Testis (tissue), 5 donors: ENCODE measurements at places on chromosomes 4 and X. TPM values are rescaled to one million over a fixed set of nuclear protein-coding genes. Genes with fewer than 3 reads are reported as not detected.

Gene ATXN3L
- total RNA-seq = 1.2 TPM

- DNase-seq = no peak
Observed at GRCh38 chr4:42713391-42713790, 56.5 kb upstream of the ATP8A1 start.

DNA sequence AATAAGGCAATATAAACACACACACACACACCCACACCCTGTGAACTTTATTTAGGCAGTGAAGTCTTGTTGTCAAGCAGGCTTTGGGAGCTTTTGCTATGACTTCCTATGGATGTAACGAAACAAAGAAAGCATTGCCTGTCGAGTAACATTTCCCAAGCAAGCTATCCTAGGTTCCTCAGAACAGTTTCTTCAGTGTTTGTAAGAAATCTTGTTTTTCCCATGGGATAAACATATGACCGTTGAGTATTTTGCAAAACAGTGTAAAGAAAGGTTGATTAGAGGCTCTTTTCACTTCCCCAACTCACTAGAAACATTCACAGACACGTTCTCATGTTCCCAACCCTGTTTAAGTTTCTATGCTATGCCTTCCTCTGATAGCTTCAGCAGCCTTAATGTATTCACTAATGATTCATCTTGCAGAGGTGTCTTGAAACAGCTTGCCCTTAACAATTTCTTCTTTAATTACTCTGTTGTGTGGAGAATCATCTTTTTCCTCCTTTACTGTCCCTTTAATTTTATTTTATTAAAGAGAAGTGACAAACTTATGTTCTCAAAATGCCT, 1947.1 kb upstream of the TENM3 start:
- DNase-seq = no peak

DNA sequence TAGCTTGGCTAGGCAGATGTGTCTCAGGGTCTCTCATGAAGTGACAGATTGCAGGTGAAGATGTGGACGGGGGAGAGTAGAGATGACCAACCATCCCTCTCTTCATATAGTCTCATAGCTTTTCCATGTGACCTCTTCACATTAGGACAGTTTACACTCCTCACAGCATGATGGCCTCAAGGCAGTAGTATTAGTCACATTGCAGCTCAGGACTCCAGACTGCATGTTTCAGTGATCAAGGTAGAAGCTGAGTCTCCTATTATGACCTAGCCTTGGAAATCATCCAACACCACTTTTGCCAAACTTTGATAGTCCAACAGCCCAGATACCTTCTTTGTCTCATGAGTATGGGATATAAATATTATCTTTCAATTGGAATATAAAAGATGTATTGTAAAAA, 147.7 kb downstream of the GASK1B start:
- DNase-seq = no peak
